ENCODE measurements at places on chromosomes 7 and 10.
A peak's percentile ranks its signal among the peaks of the same experiment; 100 is the strongest.

GRCh38 chr7:22427104-22427503, 70.2 kb upstream of the RAPGEF5 start:
- DNase-seq: no peak

DNA sequence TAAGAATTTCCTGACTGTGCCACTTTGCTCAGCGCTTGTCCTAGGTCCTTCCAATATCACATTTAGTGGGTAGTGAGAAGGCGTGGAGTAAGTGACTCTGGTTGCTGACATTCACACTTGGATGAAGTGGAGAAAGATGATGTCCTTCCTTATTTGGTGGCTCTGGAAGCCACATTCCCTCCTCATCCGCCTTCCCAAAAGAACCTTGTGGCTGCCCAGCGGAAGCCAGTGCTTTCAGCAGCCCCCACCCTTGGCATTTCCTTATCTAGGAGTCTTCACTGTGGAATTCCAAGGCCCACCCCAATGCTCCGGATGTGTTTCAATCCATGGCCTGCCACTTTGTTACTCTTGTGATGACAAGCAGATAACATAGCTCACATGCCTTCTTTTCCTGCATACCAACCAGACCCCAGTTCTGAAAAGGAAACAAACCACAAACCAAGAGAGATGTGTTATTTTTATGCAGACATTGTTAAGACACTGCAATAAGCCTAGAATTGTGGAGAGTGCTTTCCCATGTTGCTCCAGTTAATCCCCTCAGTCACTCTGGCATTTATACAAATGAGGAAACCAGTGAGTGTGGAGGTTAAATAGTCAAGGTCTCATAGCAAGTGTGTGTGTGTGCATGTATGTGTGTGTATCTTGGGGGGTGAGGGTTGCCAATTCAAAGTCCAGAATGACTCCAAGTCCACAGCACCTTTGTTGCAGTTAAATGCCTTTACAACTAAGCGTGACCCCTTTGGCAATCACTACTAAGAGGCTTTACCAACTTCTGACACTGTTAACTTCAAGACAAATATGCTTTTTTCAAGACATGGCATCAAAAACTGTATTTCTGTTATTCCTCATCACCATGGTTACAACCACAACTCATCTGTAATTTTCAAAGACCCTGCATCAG, 10.3 kb upstream of the ANKRD1 start:
- no peak for DNase-seq

DNA sequence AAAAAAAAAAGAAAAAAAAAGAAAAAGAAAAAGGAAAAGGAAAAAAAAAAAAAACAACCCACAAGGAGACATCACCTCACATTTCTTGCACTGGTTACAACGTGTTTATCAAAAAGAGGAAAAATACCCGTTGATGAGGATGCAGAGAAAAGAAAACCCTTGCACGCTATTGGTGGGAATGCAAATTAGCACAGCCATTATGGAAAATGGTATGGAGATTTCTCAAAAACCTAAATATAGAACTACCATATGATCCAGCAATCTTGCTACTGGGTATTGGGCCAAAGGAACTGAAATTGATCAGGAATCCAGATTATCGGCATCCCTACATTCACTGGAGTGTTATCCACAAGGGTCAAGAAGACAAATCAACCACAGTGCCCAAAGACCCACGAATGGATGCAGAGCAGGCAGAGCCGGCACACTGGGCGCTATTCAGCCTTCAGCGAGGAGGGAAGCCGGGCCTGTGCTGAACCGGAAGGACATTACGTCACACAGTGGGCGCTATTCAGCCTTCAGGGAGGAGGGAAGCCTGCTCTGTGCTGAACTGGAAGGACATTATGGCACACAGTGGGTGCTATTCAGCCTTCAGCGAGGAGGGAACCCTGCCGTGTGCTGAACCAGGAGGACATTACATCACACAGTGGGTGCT, 258.7 kb downstream of the ZMYND11 start:
- no peak for DNase-seq

- no peak for DNase-seq
These were observed 289.2 kb downstream of the FZD1 start for GRCh38 chr7:91553410-91553895.

DNA sequence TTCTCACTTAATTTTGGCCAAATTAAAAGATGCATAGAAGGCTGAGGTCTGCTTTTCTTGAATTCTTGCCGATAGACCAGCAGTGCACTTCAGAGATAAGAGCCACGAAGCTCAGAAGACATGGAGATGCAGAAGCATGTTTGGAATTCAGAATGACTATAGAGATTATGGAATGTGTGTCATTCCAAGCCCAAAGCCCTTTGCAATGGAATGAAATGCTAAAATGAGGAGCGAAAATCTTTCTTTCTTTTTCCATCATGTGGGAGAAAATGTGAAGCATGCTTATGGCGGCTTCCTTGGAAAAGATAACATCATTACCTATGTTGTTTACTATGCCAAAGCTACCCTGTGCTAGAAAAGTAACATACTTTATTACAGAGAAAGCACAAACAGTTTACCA, 257.0 kb upstream of the RNF32 start:
- no peak for DNase-seq

- no peak for DNase-seq
These were observed 150.4 kb downstream of the WDR37 start for GRCh38 chr10:1206601-1207000.

GRCh38 chr10:19480353-19480752, 335.9 kb upstream of the PLXDC2 start:
- DNase-seq: no peak

DNA sequence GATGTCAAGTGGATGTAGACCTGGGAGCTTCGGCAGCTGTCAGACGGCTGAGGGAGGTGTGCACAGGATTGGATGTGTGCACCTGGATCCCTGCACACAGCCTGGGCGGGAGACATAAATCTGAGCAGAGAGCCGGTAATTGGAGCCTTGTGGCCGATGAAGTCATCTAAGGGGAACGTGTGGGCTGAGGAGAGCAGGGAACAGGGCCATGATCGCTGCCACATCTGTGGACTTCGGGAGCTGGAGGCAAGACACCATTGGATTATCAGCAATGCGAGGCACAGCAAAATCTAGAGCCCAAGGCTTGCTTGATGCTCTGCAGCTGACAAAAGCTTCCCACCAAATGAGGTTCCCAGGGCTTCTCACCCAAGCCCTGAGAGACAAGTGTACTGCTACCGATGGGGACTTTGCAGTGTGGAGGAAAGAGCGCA, 147.7 kb downstream of the PTPN20 start:
- no peak for DNase-seq

- no peak for DNase-seq
These were observed 81.6 kb upstream of the SP4 start for GRCh38 chr7:21346297-21346696.

- DNase-seq: no peak
These were observed 340.1 kb downstream of the NXPH1 start for GRCh38 chr7:8773518-8773917.

DNA sequence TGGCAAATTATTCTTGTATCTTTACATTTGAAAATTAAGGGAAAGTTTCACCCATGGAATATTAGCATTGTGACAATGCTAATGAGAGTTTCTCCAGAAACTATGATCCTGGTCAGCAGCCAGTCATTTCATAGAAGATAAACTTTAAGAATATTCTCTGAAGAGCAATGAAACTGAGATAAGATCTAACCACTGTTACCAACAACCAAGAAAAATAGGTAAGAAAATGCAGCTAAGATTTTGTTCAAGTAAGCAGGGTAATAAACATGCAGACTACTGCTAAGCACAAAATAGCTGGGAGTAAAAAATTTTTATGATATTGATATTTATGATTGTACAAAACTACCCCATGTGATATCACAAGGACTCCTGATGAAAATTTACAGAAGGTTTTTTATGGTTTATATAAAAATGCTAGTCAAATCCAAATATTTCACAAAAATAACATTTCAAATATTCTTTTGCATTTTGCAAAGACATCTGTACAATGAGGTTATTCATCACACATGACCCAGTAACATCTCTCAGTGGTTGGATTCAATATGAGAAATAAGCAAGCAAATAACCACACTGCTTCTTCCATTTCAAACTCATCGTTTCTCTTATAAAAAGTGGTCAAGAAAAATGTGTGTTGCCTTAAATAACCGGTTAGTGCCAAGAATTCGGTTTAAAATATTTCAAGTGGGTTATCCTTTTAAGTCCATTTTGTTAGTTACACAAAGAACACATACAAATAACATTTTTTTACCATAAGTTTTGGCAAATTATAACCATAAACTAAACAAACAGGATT, 251.6 kb downstream of the DIP2C start:
- DNase-seq: no peak

- DNase-seq: no peak
These were observed 19.7 kb downstream of the BNIP3 start for GRCh38 chr10:131961777-131962662.

DNA sequence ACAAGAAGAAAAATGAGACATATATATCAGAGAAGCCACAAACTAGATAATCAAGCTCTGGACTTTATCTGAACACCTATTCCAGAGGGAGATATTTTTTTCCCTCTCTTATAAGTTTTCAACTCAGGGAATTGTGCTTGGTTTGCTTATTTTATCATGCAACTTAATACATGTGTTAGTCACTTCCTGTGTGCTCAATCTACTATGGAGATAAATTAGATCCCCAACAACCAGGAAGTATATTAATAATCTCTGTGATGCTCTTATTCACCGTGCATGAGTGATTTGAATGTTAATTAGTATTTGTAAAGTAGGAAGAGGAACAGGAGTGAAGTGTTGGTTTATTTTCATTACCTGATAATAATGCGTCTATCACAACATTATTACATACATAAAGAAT, 38.8 kb upstream of the ZNF365 start:
- DNase-seq: no peak

DNA sequence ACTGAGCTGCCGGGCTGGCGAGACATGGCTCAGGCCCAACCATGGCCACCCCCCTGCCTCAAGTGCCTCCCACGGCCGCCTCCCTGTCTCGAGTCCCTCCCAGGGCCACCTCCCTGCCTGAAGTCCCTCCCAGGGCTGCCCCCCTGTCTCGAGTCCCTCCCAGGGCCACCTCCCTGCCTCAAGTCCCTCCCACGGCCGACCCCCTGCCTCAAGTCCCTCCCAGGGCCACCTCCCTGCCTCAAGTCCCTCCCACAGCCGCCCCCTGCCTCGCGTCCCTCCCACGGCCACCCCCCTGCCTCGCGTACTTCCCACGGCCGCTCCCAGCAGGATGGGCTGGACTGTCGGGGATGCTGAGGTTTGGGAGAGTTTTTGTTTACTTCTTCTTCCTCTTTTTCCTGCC, 462.5 kb downstream of the PTPRN2 start:
- no peak for DNase-seq

DNA sequence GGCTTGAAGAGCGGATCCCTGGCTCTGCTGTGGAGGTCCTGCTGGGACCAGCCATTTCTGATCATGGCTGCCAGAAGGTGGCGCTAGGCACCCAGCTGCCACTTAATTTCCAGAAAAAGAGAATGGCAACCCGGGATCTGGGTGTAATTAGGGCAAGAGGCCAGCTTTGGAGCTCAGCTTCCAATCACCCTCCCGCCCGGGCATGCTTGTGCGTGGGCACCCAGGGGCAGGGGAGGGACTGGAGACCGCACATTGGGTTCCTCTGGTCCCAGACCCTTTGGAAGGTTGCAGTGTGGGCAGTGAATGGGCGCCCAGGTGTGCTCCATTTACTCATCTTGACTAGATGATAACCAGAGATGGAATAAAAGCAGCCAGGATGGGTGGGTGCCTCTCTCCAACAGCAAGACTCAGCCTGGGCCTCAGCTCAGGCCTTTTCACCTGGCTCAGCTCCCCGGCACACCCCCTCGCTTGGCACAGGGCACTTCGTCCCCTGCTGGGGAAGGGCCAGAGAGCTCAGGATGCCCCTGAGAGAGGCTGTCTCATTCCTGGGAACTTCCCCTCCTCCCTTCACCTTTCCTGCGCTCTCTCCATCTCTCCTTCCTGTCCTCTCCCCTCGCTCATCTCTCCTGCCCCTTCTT, 14.7 kb downstream of the FAM241B start:
- peak; percentile 77 for DNase-seq

DNA sequence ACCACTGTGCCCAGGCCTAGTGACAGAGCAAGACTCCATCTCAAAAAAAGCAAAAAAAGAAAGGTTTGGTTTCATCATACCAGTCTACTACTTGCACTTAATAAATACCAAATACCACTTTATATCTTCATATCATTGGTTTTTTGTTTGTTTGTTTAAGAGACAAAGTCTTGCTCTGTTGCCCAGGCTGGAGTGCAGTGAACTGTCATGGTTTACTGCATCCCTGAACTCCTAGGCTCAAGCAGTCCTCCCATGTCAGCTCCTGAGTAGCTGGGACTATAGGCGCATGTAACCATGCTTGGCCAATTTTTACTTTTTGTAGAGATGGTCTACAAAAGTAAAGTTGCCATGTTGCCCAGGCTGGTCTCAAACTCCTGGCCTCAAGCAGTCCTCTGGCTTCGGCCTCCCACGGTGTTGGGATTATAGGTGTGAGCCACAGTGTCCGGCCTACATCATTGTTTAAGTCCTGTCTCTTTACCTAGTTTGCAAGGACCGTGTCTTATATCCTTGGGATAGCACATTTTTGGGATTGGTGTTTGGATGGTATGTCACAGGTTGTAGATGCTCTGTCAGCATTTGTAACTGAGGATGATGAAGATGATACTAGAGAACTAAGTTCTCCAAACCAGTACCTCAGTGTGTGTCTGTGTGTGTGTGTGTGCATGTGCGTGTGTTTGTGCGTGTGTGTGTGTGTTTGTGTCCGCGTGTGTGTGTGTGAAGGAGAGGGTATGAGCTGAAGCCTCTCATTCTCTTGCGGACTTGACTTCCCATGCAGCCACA, 9.3 kb downstream of the LMTK2 start:
- DNase-seq: no peak

DNA sequence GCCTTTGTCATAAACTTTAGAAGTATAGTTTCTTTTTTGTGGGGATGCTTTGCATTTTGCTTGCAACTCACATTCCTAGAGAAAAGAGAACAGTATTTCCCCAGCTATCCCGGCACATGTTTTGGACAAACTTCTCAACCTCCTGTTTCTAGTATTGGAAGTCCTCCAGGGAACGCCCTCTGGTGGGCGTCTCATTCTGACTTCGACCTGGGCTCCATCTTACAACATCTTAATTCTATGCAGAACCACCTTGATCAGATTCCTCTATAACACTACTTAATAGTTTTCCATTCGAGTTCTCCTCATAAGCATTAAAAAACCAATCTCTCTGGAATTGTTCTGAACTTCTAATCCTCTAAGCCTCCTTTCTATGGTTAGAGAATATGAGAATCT, 139.5 kb upstream of the FZD8 start:
- DNase-seq: no peak

GRCh38 chr7:8260871-8261694, 884 bp downstream of the ICA1 start:
- peak; percentile 49 for DNase-seq

DNA sequence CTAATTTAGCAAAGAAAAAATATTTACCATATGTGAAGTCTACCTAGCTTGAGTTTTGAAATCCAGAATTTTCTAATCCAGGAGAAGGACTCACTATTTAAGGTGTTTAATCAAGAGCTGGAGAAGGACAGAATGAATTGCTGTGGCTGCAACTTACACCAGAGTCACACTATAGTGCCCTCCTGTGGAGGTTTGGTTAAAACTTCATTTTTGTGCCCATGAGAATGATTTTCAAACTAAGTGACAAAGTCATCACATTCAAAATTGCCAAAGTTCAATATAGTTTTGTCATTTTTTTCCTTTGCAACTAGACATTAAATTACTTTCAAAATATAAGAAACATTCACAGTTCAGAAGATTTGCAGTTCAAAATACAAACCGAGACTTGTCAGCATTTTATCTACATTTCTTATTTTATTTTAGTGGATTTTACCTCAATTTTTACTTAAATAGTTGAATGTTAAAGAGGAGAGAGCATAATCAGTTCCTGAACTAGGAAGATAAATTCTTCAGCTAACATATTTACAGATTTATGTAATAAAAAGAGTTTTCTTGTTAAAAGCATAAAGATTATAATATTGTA, 70.7 kb downstream of the CABCOCO1 start:
- DNase-seq: peak; percentile 52

All from suppressor macrophage (primary cell).